ENCODE measurements at places on chromosomes 4 and X. TPM values are rescaled to one million over a fixed set of nuclear protein-coding genes. Genes with fewer than 3 reads are reported as not detected.

- no peak for DNase-seq
Observed at GRCh38 chr4:180336494-180337090, 1906.6 kb upstream of the TENM3 start.

GRCh38 chr4:88964450-88964849 lies 92.5 kb downstream of the FAM13A start:
- no peak for DNase-seq

DNA sequence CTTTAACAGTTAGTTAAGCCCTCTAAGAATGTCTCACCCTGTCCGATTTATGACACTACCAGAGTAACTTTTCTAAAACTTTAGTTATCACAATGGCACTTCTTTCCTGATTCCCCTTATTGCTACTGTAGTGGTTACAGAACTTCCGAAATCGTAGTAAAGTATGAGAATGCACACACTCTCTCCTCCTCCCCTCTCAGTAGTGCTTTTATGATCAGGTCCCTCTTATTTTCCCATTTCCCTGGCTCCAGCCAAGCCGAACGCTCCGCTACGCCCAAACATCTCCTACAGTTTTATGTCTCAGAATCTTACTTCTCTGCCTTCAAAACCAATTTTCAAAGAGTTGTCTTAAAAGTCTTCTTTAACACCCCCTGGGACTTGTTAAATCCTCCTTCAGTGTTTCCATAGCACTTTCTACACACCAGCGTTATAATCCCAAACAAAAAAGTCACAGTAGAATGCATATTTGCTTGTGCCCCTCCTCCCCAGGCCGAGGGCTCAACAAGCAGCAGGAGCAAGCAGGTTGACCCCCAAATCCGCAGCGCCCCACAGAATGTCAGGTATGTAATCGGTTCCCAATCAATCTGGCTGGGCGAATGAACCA lies 671 bp downstream of the HPF1 start:
- no peak for DNase-seq

DNA sequence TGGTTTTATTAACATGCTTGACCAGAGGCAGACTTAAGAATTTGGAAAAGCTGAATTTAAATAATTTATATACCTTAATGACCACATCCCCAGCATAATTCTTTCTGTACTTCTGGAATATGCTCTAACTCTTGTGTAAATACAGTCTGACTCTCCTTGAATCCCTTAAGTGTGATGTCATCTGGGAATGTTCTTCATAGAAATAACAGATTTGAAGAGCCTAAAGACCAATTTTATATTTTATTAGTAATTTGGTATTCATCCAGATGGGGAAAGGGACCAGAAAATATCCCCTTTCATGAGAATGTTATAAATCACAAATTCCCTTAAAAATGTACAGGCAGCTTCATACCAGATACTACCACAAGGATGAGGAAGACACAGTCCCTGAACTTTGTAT lies 58.3 kb downstream of the KCNIP4 start:
- no peak for DNase-seq

DNA sequence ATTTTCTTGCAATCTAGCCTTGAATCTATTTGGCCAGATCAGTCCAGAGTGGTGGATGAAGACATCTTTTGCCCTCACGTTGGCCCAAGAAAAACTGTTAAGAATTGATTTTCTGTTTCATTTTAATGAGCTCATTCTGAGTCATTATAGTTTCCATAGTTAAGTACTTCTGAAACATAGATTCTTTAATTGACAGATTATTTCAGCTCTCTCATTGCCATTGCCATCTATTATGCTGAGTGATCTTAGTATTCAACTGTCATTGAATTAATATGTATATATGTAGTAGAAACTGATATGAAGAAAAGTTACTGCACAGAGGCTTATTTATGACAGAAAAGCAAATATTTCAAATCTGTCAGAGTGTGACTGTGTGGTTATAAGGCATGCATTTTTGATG lies 45.5 kb upstream of the PPP1R2C start:
- DNase-seq, result no peak

- no peak for DNase-seq
Observed at GRCh38 chr4:73709451-73710033, 30.8 kb upstream of the CXCL8 start.

DNA sequence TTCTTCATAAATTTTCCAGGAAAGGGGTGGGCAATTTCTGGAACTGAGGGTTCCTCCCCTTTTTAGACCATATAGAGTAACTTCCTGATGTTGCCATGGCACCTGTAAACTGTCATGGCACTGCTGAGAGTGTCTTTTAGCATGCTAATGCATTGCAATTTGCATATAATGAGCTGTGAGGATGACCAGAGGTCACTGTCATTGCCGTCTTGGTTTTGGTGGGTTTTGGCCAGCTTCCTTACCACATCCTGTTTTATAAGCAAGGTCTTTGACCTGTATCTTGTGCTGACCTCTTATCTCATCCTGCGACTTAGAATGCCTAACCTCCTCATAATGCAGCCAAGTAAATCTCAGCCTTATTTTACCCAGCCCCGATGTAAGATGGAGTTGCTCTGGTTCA lies 577.8 kb downstream of the NLGN4X start:
- DNase-seq, result no peak

GRCh38 chr4:101621120-101621519 lies 169.4 kb upstream of the BANK1 start:
- DNase-seq, result no peak

DNA sequence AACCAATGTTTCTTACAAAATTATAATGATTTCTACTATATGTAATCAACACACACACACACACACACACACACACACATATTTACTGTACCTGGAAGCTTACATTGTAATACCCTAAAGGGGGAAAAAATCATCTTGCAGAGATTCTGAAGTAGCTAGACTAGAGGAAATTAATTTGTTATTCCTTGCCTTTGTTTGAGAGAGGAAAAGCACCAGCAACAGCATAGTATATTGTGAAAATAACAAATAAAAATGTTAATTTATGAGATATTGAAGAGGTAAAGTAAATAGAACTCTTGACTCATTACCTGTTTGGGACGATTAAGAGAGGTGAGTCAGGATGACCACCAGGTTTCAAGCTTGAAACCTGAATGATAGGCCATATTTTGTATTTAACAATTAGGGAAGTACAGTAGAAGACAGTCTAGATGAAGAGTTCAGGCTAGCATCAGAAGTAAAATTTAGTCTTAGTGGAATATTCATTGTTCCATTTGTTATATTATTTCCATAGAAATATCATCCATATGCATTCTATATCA lies 873.4 kb upstream of the PCDH10 start:
- DNase-seq, result no peak

DNA sequence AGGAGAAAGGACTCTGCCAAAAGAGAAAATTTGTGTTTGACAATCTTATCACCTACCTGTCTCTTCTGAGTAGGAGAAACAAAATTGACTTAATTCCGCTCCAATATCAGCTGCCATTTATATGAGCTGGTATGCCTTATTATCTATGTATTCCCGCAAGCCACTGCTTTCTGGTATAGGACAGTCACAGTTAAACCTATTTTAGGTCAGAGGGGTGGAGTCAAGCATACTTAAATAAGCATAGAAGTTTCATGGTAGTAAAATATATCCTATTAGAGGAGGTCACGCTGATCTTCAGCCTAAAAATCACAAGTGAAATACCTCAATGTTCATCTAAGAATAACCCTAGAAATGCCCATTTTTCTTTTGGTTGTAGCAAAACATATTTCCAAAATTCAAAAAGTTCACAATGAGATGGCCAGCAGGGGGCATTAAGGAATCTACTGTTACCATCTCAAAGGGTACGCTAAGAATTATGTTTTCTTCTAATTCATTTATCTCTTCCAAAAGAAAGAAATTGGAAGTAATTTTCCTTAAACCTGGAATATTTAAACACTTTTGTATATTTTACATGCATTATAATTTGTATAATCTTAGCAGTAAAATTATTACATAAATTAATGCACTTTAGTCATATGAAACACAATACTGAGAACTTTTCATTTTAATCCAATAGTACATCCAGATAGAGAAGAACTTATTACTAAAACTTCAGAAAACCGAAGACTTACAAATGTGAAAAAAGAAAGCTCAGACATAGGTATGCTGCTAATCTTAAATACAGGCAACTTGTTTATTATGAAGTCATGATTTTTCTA lies 10.5 kb downstream of the PPAT start:
- DNase-seq, result no peak

- no peak for DNase-seq
Observed at GRCh38 chrX:10126044-10126443, 30.7 kb upstream of the CLCN4 start.

DNA sequence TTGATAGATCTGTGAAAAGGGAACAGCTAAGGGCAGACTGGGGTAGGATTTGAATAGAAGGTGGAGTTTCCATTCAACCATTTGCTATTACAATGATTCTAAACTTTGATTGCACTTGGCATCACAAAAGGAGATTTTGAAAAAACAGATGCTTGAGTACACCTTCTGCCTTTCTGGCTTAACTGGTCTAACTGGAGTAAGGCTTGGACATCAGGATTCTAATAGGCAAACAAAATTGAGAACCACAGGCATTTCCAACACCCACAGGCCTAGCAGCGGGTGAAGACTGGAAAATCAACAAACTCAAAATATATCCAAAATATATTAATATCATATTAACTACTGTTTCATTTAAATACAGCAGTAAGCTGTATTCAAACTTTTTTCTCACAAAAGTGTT lies 1.9 kb upstream of the VEGFC start:
- no peak for DNase-seq

GRCh38 chr4:154004507-154005170 lies 215.8 kb upstream of the SFRP2 start:
- DNase-seq, result no peak

- DNase-seq, result no peak
Observed at GRCh38 chrX:20177093-20177492, 35.5 kb upstream of the EIF1AX start.

- DNase-seq, result no peak
Observed at GRCh38 chrX:79270401-79270800, 96.7 kb downstream of the ITM2A start.

- DNase-seq, result no peak
Observed at GRCh38 chr4:152200511-152201333, 335.2 kb downstream of the FBXW7 start.

GRCh38 chr4:113884655-113885054 lies 94.8 kb downstream of the ARSJ start:
- no peak for DNase-seq

DNA sequence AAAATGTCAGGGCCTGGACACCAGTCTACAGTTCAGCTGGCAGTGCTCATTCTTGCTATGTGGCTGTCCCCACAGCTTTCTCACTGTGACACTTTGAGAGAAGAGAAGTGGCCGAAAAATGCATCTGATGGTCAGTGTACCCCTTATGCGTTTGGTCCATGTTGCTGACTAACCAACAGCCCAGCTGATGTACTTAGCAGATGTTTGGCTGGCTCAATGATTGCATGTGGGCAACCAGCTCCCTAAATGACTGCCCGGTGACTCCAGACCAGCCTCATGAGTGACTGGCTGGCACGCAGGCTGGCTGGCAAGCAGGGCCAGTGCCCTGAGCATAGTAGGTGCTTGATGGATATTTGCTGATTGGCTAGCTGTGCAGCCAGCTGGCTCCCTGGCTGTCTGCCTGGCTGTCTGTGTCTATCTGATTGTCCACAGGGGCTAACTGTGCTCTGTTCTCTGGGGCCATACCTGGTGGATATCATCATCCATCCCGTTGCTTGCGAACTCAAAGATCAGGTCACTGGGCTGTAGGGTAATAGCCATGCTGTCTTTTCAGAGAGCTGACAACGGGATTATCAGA lies 29.4 kb downstream of the ELF4 start:
- no peak for DNase-seq

DNA sequence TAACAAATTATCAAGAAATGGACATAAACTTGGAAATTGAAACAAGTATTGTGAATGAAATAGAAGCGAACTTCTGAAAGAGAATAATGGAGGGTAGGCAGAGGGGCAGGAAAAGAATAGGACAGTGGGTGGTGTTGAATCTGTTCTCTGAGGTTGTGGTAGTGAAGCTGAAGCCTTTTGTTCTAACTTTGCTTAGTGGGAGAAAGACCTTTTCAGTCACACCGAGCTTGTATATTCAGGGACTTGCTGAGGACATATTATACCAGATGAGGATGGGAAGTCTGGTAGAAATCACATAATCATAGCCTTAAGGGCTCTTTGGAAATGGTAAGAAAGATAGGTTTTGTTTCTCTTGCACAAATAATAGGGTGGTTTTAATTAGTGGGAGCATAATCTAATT lies 115.4 kb upstream of the NDST4 start:
- DNase-seq, result no peak

DNA sequence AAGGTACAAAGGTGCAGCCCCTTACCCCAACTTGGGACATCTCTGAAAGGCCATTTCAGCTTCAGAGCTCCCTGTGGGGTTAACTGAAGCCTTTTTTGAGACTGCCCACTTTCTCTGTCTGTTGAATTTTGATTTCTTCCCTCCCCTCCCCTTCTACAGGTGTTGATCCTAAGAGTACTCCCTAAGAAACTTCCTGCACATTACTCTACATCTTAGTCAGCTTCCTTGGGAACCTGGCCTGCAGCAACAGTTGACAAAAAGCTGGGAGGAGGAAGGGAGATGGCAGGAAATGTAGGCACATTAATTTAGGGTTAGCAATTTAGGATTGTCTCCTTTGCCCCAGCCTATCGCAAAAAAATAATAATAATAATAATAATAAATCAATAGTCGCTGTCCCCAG lies 1.2 kb upstream of the IDS start:
- no peak for DNase-seq

DNA sequence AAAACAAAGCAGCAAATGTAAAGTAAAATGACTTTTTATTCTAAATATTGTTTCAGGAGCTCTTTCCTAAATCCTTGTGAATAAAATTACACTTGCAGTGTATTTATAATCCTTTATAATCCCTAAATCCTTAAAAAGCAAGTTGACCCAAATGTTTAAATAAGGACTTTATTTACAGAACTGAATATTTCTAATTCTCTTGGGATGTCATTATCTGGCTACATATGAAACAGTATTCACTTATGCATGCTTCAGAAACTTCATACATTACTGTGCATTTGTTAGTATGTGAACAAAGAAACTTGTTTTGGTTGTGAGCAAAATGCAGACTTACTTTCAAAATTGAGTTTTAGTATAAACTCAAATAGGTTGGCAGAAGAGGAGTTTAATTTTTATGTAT lies 49.2 kb downstream of the PTTG2 start:
- DNase-seq, result no peak

DNA sequence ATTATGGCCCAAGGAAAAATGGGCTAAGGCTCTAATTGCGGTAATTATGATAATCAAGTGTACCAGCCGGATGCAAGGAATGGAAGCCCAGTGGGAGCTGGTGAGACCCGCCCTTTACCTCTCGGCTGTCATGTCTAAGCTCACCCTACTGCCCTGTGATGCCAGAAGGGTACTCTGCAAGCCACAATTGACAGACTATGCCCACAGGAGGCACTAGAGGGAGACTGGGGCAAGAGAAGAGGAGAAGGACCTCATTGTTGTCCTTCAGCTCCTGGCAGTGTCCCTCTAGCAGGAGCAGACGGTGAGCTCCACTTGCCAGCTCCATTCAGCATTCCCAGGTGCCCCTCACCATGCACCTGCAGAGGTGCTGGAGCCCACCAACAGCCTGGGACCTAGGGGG lies 141.8 kb downstream of the SMIM20 start:
- no peak for DNase-seq

The GABRG1 gene
- total RNA-seq, result not detected

The SYAP1 gene
- 41.1 TPM for total RNA-seq

The CFAP47 gene
- total RNA-seq, result 0.75 TPM

The AWAT2 gene
- not detected for total RNA-seq

The CSAG3 gene
- total RNA-seq, result not detected

The PALLD gene
- total RNA-seq, result 58.7 TPM

The F11 gene
- total RNA-seq, result not detected

The PDGFC gene
- total RNA-seq, result 19.1 TPM

The ADGRG2 gene
- total RNA-seq, result 0.20 TPM

The MAGEB10 gene
- total RNA-seq, result not detected

The CT45A1 gene
- not detected for total RNA-seq

The DAPP1 gene
- not detected for total RNA-seq

The TBC1D19 gene
- total RNA-seq, result 9.2 TPM

All from neural crest cell (in vitro differentiated cells).